ENCODE measurements at places on chromosomes 11 and 22.

GRCh38 chr22:48210198-48210580, 1447.7 kb downstream of the TBC1D22A start:
- DNase-seq, result no peak

GRCh38 chr11:2464451-2465165, 19.8 kb downstream of the KCNQ1 start:
- no peak for DNase-seq

GRCh38 chr11:69241844-69242243, 52.1 kb upstream of the MYEOV start:
- no peak for DNase-seq

GRCh38 chr11:132983641-132983978, 548.7 kb downstream of the OPCML start:
- no peak for DNase-seq

DNA sequence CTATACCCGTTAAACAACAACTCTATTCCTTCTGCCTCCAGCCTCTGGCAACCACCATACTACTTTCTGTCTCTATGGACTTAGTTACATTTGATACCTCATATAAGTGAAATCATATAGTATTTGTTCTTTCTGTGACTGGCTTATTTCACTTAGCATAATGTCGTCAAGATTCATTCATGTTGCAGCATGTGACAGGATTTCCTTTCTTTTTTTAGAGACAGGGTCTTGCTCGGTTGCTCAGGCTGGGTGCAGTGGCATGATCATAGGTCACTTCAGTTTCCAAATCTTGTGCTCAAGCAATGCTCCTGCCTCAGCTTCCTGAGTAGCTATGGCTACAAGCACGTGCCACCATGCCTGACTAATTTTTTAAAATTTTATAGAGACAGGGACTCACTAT, 29.4 kb upstream of the SORL1 start:
- no peak for DNase-seq

DNA sequence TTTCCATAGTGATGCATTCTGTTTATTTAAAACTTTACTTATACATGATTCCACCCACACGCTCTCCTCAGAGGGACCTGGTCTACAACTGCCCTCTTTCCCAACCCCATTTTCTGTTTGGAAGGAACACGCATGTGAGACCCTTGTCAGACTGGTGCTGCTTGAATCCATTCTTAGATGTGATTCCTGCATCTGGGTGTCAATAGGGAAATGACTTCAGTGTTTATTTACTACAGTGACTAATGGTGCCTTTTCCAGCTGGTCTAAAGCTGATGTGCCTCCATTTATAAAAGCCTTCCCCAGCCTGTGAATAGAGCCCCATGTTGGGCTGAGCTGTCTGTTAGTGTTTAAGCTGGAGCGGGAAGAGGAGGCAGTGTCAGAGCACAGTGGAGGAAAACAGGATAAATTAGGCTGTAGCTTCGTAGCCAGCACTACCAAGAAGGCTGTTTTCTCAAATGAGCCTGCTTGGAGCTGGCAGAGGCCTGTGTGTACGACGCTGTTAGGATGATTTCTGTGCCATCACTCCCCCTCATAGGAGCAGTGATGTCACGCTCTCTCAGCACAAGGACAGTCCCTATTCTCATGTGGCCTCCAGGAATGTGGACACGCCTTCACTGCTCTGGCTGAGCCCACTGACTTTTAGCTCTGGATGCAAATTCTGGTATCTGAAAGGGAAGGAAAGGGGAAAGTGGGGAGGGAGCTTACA, 18.9 kb upstream of the C11orf96 start:
- peak; percentile 79 for DNase-seq

GRCh38 chr11:59528711-59529110, 17.4 kb downstream of the OR4D9 start:
- DNase-seq, result no peak

DNA sequence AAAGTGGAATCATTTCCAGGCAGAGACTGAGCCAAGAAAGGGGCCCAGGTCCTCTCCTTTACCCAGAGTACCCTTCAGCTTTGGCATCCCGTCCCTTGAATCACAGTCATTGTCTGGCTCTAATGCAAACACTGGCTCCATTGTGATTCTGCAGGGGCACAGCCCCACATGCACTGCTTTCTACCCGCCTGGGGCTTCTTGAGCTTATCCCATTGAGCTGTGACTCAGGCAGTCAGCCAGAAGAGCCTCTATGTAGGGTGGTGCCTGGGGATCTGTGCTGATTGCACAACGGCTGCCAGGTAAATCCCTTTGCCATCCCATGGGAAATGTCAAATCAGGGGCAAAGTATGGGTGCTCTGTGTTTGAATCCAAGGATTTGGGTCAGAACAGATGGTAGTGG, 88.9 kb downstream of the RASSF10 start:
- DNase-seq, result no peak

DNA sequence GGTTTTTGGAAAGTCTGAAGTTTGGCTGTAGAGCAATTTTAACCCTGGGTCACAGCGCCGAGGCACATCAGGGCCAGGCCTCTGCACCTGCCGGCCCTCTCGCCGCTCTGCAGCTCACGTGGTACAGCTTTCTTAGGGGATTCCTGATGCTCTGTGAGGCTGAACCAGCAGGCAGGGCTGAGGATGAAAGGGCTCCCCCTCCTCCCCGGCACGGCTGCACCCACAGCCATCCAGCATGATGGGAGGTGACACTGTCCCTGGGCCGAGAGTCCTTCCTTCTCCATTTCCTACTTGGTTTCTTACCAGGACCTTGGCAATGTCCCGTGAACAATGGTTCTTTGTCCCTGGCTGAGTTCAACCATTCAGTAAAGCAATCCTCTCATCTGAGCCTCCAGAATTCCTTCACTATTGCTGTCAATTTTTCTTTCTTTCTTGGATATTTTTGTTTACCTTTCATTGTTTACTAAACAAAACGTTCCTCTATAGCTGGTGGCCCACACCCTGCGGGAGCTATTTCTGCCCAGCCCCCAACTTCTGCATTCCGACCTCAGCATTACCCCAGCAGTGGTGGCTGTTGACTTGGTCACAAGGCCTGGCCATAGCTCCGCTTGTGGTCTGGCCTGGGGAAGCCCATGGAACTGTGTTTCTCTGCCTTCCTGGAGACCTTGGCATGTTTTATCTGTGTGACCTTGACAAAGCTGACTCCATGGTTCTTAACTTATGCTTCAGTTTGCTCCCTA, 172.8 kb upstream of the B3GAT1 start:
- DNase-seq, result no peak

DNA sequence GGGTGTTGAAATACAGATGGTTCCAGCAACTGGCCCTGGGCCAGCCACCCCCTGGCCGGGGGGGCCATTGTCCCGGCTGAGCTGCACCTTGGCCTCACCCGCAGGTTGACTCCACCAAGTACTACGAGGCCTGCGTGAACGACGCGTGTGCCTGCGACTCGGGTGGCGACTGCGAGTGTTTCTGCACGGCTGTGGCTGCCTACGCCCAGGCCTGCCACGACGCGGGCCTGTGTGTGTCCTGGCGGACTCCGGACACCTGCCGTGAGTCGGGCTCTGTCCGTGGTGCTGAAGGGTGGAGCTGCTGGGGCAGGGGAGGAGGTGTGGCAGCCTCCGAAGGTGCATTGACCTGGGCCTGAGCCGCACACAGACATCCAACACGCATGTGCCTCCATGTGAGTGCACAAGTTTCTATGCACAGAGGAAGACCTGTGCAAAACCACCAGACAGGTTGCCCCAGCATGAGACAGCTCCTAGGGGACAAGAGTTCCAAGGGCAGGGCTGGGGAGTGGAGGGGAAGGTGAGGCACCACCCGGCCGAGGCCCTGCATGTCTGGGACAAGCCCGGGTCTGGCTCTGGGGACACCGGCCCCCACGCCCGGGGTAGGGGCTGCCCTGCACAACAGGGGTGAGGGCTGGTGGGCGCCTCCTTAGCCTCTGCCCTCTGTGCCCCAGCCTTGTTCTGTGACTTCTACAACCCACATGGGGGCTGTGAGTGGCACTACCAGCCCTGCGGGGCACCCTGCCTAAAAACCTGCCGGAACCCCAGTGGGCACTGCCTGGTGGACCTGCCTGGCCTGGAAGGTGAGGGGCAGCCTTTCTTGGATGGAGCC, 16.1 kb downstream of the MUC5B start:
- DNase-seq, result no peak

DNA sequence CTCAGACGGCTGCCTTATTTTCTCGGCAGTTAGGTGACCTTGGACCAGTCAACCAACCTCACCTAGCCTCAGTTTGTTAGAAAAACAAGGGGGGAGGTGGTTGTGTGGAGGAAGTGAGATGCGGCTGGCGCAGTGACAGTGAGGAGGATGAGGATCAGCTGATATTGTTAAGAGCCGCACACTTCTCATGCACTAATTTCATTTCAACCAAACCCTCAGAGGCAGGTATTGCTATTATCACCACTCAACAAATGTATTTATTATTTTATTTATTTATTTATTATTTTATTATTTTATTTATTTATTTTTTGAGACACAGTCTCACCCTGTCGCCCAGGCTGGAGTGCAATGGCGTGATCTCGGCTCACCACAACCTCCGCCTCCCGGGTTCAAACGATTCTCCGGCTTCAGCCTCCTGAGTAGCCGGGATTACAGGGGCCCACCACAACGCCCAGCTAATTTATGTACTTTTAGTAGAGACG, 2.1 kb downstream of the LGALS1 start:
- DNase-seq, result no peak

DNA sequence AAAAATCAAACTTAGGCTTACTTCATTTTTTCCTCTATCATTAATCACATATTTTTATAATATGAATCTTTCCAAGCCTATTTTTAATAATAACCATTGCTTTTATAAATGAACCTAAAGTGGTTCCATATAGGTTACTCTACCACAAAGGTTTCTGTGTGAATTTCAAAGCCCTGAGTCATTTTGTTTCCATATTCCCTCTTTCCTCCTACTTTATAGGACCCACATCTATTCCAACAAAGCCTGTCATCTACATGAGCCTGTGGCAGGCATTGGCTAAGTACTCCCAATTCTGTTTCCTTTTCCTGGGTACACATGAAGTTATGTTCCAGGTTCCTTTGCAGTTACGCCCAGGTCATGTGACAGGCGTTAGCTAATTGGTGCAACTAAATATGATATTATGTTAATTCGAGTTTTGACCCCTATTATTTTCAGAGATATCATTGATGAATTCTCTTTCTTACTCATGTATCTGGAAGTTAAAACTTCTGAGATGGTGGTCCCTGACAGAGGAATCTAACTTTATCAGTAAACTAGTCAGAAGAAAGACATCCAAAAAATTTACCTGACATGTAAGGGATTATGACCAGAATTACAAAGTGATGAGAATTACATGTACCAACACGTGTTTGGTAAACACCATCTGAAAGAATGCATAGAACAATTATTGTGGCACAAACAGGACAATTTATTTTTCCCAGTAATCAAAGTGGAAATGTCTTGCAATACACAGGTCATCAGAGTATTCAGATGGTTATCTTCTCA, 1264.0 kb upstream of the CNTN5 start:
- no peak for DNase-seq

DNA sequence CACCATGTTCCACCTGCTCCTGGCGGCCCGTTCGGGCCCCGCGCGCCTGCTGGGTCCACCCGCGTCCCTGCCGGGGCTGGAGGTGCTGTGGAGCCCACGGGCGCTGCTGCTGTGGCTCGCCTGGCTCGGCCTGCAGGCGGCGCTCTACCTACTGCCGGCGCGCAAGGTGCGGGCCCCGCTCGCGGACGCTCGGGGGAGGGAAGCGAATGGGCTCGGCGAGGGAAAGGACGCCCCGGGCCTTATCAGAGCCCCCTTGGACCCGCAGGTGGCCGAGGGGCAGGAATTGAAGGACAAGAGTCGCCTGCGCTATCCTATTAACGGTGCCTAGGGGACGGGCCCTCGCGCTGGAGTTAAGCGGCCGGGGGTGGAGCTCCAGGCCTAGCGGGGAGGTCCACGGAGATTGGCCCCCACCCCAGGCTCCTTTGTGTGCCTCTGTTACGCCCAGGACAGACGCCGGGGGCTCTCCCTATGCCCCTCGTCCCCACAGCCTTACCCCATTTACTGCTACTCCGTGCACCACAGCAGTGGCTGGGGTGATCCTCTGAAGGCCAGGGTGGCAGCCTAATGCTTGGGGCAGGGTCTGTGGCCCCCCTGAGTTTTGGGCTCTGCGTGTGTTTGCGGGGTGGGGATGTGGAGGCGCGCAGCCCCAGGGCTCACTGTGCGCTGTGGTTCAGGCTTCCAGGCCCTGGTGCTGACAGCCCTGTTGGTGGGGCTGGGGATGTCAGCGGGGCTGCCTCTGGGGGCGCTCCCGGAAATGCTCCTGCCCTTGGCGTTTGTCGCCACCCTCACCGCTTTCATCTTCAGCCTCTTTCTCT, 1.1 kb downstream of the TM7SF2 start:
- DNase-seq, result peak; percentile 42

- DNase-seq, result no peak
These were observed 27.8 kb upstream of the GGTLC2 start for GRCh38 chr22:22616636-22617035.

GRCh38 chr11:114215871-114216795, 80.1 kb upstream of the NNMT start:
- DNase-seq, result peak; percentile 63

- DNase-seq, result no peak
These were observed 78.3 kb upstream of the SHISAL1 start for GRCh38 chr22:44391015-44391414.

DNA sequence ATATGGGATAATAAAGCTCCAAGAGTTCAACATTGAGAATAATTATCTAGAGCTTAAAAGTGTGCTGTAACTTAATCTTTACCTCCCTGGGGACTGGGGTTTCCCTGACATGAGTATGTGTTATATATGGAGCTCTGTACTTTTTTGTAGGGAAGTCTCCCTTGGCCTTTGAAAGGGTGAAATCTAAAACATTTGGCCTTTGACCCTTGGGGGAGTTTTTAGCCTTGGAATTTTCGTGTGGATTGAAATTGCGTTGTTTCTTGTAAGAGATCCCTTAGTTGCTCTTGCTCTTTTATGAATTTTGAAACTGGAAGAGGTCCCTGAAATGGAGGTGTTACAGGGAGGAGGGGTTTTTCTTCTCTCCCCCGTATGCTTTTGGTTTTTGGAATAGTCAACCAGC, 450.0 kb downstream of the NELL1 start:
- DNase-seq, result no peak

DNA sequence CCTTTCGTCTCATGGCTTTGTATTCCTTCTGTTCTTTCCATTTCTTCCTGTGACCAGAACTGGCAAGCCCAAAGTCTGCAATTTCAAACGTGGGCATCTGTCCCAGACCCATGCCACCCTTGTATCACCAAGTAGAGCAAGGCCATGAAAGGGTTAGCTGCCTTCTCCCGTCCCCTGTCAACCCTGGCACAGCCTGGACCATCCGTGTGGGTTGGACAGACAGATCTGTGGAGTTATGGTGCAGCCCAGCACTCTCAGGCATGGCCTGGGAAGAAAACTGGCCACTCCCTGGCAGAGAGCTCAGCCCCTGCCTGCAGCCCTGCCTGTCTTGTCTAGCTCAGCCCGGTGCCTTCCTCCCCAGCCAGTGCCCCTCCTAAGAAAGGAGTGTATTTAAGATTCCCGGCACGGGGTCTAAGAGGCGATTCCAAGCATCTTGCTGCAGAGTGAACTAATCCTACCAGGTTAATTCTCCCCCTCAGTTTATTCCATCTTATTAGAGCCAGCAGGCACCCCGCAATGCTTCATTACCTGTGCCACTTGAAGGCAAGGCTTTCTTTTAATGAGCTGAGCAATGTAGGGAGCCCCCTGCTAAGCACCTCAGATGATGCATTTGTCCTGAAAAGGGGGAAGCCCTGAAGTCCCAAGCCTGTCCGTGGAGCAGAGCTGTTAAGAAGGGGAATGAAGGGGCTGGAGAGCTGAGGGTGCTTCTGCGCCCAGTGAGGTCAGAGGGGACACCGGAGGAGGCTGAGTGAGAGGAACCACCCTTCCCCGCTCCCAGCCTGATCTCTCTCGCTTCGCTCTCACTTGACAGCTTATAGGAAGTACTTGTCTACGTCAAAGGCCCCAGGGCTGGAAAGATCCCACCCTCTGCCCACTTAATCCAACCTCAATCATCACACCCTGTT, 130.6 kb downstream of the SPATA19 start:
- DNase-seq, result no peak

- no peak for DNase-seq
These were observed 32.2 kb upstream of the MYO18B start for GRCh38 chr22:25709758-25710157.
